ENCODE measurements at places on chromosomes 4 and X.

DNA sequence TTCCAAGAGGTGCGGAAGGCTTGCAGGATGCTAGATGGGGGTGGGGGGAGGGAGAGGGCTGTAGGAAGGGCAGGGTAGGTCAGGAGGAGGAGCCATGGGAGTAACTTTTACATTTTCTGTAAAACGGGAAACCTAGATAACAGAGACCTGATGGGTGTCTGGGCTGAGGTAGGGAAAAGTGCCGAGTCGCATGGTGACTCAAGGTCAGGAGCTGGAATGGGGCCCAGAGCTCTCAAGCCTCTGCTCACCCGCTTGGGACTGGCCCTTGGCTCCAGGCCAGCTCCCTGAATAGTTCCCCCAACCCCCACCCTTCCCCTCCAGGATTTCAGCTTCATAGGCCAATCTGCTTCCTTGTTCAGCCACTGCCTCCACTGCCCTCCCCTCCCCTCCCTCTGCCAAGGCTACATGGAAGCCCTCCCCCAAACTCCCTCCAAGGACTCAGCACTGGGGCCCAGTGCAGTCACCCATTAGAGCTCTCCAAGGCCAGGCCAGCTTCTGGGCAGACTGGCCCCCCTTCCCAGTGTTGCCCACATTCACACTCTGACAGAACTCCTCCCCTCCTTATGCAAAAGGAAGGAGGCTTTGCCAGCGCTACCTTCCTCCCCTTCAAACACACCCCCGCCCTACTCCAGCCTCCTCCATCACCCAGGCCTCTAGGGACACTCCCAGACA lies 43.6 kb downstream of the TSC22D3 start:
- no peak for DNase-seq

DNA sequence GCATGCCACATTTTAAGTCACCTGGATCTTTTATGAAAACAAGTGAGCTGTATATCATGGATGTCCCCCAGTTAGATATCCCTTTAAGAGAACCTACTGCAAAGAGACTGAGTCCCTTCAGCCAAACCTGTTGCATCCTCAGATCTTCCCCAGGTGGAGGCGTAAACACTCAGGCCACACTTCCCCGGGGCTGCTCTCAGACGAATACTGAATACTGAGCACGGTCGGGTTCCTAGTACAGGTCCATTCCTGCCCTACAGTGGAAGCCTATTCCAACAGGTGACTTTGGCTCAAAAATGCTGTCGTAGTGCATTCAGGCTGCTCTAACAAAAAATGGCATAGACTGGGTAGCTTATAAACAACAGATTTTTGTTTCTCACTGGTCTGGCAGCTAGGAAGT lies 320.2 kb upstream of the CLNK start:
- no peak for DNase-seq

DNA sequence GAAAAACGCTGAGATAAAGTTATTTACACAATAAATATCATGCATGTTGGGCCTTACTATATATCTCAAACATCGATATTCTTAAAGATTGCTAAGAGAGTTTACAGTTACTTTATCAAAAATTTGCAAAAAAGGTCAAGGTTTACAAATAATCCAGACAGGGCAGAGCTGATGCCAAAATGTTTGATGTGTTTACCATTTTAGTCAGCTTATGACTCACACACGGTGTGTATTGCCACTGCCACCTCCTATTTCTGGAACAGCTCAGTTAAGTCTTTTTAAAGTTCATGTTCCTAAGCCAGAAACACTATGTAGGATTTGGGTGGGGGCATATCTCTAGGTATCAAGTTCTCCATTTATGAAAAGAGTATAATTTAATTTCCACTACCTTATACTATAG lies 580.6 kb downstream of the INPP4B start:
- no peak for DNase-seq

- DNase-seq, result no peak
Measured at GRCh38 chr4:29052266-29052665, 1667.9 kb upstream of the PCDH7 start.

GRCh38 chr4:67725981-67726380 lies 25.0 kb upstream of the UBA6 start:
- no peak for DNase-seq

DNA sequence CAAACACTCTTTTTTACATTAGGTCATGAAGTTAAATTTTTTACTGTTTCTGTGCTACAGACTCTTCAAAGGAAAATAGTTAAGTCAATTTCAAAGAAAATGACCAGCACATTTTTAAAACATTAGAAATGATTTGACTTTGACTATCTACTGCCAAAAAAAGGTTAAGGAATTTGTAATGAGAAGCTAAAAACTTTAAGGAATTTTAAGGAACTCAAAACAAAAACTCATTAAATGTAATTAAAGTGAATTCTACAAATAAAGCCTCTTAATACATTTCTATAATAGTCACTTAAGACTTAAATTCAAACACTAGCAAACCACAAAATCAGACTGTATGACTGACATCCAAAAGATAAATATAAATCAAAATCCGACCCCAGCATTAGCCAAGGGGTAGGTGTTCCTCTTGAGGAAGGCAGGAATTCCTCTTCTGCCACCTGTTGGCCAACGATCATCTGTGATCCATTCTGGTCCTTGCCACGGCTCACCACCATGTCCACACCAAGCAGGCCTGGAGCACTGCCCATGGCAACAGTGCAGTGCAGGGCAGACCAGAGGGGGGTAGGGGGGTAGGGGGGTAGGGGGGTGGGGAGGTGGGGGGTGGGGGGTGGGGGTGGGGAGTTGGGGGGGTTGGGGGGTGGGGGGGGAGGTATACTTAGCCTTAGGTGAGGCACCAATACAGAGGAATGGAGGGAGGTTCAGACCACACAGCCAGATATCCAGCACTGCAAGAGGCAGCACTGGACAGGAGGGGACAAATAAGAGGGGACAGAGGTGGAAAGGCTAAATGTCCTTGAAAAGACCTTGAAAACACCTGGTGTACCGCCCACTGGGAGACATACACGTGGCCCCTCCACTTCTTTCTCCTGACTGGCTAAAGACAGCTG lies 287.4 kb downstream of the CHIC1 start:
- no peak for DNase-seq

DNA sequence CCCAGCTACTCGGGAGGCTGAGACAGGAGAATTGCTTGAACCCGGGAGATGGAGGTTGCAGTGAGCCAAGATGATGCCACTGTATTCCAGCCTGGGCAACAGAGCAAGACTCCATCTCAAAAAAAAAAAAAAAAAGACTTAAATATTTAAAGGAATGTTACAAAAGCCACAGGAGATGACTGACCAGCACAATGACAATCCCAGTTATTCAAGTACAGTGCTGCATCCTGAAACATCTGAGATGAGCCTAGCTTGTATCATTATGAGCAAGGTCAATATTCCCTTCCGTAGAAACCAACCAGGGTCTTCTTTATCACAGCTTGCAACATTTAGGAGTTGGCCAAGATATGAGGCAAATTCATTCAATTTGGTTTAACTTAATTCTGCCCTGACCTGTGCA lies 38.6 kb downstream of the LNX1 start:
- DNase-seq, result no peak

- no peak for DNase-seq
Measured at GRCh38 chrX:65610040-65610439, 57.4 kb upstream of the MSN start.

DNA sequence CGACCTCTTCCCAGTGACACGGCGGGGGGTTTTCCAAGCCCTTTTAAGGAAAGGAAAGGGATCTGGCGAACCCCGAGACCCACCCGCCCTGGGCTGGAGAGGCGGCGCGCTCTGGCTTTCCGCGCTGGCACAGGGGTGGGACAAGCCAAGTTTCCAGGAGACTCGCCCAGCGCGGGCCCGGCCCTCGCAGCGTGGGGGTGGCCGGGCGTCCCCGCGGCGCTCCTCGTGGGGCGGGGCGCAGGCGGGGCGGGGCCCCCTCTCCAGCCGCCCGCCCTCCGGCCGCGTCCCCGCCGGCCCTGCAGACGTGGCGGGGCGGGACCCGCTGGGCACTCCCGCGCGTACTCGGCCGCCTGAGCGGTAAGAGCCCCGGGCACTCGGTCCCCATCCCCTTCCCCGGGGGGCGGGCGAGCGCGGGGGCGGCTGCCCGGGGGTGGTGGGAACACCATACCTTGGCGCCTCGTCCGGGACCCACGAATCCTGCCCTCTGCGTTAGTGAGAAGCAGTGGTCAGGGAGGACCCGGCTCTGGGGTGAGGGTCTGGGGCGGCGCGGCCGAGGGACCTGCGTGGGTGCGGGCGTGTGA lies at the start of gene FAM114A1:
Gene FAM114A1 (plus strand): TSS at position 329 of the 581 bp plus-strand sequence. CDS start 10,273 bp downstream, outside the sequence.
- DNase-seq, result peak; percentile 58

- DNase-seq, result peak; percentile 74
Measured at GRCh38 chr4:38310446-38311043, 350.3 kb downstream of the PTTG2 start.

GRCh38 chrX:14934423-14934822 lies 61.2 kb downstream of the MOSPD2 start:
- DNase-seq, result no peak

DNA sequence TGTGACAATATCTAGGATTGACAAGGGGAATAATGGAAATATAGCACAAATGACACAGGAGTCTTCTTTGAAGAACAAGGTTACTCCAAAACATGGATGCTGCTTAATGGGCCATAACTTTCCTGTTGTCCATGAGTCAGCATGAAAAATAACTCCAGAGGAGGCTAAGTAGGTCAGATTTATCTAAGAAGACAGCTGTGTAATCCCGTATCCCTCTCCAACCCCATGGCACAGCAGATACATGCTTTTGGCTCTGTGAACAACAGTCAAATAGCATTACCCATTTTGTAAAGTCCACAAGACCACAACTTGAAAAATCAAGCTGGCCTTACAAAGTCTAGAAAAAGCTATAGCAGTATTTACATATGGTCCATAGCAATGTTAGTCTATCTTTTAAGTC lies 2.1 kb upstream of the TMEM131L start:
- no peak for DNase-seq
